Naive thymus-derived CD4-positive, alpha-beta T cell (primary cell): ENCODE measurements at places on chromosomes 5 and 9. TPM values are rescaled to one million over a fixed set of nuclear protein-coding genes. Genes with fewer than 3 reads are reported as not detected.

DNA sequence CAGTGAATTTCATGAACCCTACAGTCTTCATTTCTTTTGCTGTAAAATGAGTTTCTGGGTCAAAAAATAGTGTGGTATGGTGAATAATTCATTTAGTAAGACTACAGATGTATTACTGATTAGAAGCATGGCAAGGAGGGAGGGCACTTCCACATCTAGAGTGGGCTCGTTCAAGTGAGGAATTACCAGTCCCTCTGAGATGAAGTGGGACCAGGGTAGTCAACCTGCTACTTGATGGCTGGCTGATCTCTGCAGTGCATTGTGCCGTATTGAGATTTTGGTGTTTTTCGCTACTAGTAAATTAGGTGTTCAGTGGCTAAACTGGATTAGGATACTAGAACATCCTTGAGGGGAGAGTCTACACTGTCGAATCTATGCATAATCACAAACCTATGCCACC lies 10.8 kb downstream of the CDC37L1 start:
- no peaks in the 10 kb centered on the region for H3K27me3 ChIP-seq
- no peak for DNase-seq
- no peak overlapping the region for H3K4me3 ChIP-seq
- H3K36me3 ChIP-seq, result peaks cover 25% of the 10 kb centered on the region

GRCh38 chr9:128723352-128723865 lies 518 bp downstream of the ZDHHC12 start:
- peak overlapping the region; percentile 97 for H3K4me3 ChIP-seq
- peak overlapping the region; percentile 89 for H3K27ac ChIP-seq
- H3K36me3 ChIP-seq, result no peaks in the 10 kb centered on the region
- no peaks in the 10 kb centered on the region for H3K27me3 ChIP-seq

DNA sequence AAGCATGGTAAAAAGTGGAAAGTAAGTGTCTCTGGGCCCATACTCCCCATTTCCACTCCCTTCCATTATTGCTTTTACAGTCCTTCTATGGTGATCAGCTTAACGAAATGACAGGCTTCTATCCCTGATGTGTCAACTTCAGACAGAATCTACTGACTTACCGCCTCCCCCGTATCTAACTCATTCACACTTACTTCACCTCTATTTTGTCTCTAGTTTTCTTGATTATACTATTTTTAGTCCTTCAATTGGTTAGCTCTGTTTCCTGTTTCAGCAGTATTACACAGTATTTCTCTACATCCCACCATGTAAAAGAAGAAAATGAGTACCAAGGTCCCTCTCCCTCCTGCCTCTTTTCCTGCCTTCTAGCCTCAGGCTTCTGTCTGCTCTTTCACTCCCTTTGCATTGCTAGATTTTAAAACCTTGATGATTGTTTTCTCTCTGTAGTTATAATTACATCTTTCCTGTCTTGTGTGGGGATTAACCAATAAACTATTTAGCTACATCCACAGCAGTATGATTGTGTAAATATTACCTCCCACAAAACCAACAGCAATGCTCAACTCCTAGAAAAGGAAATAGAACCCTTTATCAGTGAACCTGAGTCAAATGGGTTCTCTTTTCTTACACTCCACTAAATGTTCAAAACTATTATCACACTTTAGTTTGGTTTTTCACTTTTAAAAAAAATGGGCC lies 53.4 kb downstream of the GNAQ start:
- no peak for DNase-seq
- peak overlapping the region; percentile 2 for H3K4me3 ChIP-seq
- H3K4me1 ChIP-seq, result peaks cover 23% of the 10 kb centered on the region
- no peaks in the 10 kb centered on the region for H3K36me3 ChIP-seq
- peak overlapping the region; percentile 61 for H3K27ac ChIP-seq
- H3K27me3 ChIP-seq, result no peaks in the 10 kb centered on the region

GRCh38 chr5:176387384-176387925 lies 943 bp downstream of the NOP16 start:
- peaks cover 18% of the 10 kb centered on the region for H3K4me1 ChIP-seq
- peaks cover 43% of the 10 kb centered on the region for H3K36me3 ChIP-seq
- H3K27me3 ChIP-seq, result no peaks in the 10 kb centered on the region
- no peak for DNase-seq

DNA sequence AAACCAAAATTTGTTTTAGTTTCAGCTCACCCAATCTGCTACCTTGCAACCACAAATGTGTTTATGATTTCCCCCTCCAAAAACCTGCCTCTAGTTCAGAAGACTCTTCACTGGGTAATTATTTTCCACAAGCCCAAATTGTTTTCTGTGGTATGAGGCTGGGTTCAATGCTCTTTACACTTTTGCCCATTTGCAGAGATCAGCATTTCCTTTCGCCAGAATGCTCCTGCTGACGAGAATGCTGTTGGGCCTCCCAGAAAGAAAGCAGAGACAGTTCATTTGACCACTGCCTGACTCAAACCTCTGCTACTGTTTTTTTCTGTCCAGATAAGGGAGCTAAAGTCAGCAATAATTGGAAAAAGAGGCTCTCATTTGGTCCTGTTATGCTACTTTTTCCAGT lies 427.3 kb downstream of the PDE4D start:
- no peak overlapping the region for H3K27ac ChIP-seq
- no peaks in the 10 kb centered on the region for H3K4me1 ChIP-seq
- H3K4me3 ChIP-seq, result no peak overlapping the region
- H3K27me3 ChIP-seq, result no peaks in the 10 kb centered on the region
- DNase-seq, result no peak

GRCh38 chr5:55923177-55923771 lies 71.5 kb downstream of the IL6ST start:
- H3K36me3 ChIP-seq, result no peaks in the 10 kb centered on the region
- peak overlapping the region; percentile 69 for H3K4me3 ChIP-seq
- H3K4me1 ChIP-seq, result peaks cover 9% of the 10 kb centered on the region
- no peak for DNase-seq

- no peaks in the 10 kb centered on the region for H3K27me3 ChIP-seq
- no peak overlapping the region for H3K4me3 ChIP-seq
- H3K4me1 ChIP-seq, result no peaks in the 10 kb centered on the region
Measured at GRCh38 chr5:135813758-135814157, 20.7 kb upstream of the SLC25A48 start.

GPSM1 gene
- total RNA-seq, result 8.6 TPM

DNA sequence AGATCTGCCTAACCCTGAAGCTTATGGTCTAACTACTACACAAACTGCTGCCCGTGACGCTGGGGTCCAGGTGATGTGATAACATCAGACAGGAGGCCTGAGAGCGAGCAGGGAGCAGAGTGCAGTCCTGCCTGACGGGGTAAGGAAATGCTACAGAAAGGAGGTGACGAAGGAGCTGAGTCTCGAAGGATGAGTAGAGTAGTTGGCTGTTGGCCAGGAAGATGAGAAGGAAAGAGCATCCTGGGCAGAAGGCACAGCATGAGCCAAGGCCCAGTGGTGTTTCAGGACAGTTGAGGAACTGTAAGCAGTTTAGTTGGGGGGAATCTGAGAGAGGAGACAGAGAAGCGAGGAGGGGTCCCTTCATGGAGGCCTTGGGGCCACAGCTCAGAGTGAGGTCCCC lies 136.0 kb upstream of the TBC1D2 start:
- peaks cover 7% of the 10 kb centered on the region for H3K4me1 ChIP-seq
- no peaks in the 10 kb centered on the region for H3K36me3 ChIP-seq
- H3K4me3 ChIP-seq, result no peak overlapping the region
- no peak overlapping the region for H3K27ac ChIP-seq
- no peak for DNase-seq

ADAMTS16 gene
- not detected in 2 replicates for total RNA-seq

- H3K4me1 ChIP-seq, result no peaks in the 10 kb centered on the region
- no peaks in the 10 kb centered on the region for H3K27me3 ChIP-seq
- no peak overlapping the region for H3K4me3 ChIP-seq
- DNase-seq, result no peak
Measured at GRCh38 chr5:21654-22233, 70.2 kb upstream of the PLEKHG4B start.

DNA sequence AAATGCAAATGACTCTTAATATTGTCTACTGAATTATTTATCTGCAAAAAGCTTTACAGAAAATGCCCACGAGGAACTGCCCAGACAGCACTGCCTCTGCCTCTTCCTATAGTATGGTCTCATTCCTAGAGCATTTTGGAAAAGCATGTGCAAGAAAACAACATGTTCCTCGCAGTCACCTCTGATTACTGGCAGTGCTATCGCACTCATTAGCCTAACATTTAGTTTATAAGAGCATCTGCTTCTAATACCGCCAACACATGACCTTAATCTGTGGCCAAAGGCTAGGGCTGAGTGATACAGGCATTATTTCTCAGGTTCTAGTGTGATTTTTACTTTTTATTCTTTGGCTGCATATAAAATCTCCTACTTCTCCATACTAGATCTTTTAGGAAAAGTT lies 259.2 kb downstream of the FBXL17 start:
- no peaks in the 10 kb centered on the region for H3K27me3 ChIP-seq
- no peak for DNase-seq
- H3K27ac ChIP-seq, result no peak overlapping the region
- no peaks in the 10 kb centered on the region for H3K4me1 ChIP-seq
- H3K36me3 ChIP-seq, result peaks cover 3% of the 10 kb centered on the region

- H3K27ac ChIP-seq, result no peak overlapping the region
- H3K4me1 ChIP-seq, result no peaks in the 10 kb centered on the region
- no peak for DNase-seq
- no peaks in the 10 kb centered on the region for H3K36me3 ChIP-seq
Measured at GRCh38 chr9:25206027-25206426, 472.2 kb downstream of the TUSC1 start.

- H3K27me3 ChIP-seq, result no peaks in the 10 kb centered on the region
- no peak for DNase-seq
- no peak overlapping the region for H3K27ac ChIP-seq
- H3K36me3 ChIP-seq, result no peaks in the 10 kb centered on the region
Measured at GRCh38 chr9:109972026-109972882, 192.3 kb downstream of the PALM2AKAP2 start.

- no peaks in the 10 kb centered on the region for H3K4me1 ChIP-seq
- H3K27me3 ChIP-seq, result no peaks in the 10 kb centered on the region
- no peak for DNase-seq
- H3K36me3 ChIP-seq, result no peaks in the 10 kb centered on the region
Measured at GRCh38 chr5:4855880-4856279, 284.2 kb upstream of the ADAMTS16 start.

DNA sequence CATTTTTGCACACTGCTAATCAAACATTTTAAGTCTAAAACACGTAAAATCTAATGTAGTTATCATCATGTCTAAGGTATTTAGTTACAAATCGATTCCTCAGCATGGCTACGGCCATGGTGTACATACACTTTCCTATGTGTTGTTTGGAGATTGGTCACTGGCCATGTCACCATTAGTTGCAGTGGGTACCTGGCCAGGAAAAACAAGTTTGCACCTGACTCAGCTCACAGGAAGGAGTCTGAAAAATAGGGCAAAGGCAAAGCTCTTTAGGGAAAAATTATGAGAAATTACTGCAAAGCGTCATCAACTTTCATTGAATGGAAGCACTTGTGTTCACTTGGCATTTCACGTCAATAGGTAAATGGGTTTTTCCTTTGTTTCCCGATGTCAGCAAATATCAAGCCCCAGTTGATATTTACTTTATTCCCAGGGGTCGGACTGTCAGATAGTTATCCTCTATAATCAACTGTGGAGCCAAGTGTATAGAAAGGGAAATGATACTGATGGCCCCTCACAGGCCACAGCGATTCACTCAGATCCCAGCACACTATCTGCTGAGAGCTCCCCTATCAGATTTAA lies 626.0 kb upstream of the ADAMTS16 start:
- no peak for DNase-seq
- no peak overlapping the region for H3K27ac ChIP-seq
- H3K4me1 ChIP-seq, result no peaks in the 10 kb centered on the region
- H3K36me3 ChIP-seq, result no peaks in the 10 kb centered on the region
